ENCODE measurements at places on chromosomes 11 and 22.

GRCh38 chr11:8544807-8545206 lies 49.2 kb downstream of the STK33 start:
- no peak for DNase-seq

DNA sequence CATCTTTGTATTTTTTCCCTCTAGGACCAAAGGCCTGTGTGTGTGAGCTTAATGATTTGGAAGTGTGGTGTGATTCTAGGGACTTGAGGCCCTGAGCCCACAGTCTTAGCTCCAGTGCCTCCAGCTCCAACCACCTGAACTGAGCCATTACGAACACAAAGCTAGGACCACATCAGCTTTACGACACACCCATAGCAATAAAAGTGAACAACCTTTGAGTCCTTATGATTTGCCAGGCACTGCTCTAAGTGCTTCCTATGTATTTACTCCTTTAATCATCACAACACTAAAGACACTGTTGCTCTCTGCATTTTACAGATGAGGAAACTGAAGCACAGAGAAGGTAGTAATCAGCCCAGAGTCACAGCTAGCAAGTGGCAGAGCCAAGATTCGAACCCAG lies 126.4 kb downstream of the EHF start:
- no peak for DNase-seq

DNA sequence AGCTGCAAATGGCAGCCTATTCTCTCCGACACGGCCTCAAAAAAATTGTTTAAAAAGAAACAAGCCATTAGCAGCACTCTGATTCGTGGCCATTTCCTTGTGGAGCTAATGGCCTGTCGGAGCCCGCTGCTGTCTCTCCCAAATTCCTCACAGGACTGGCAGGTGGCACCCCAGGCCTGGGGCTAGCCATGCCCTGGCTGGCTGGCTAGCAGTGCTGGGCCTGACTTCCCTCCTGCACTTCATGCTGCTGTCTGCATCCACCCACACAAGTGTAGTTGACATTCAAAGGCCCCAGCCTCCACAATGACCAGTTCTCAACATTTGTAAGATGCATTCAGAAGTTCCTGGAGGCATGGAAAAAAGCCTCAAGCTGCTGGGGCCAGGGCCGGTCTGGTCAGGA lies 61.5 kb downstream of the SMCO4 start:
- DNase-seq = no peak

- DNase-seq = no peak
Measured at GRCh38 chr11:59814021-59814420, 3.4 kb upstream of the MRPL16 start.

DNA sequence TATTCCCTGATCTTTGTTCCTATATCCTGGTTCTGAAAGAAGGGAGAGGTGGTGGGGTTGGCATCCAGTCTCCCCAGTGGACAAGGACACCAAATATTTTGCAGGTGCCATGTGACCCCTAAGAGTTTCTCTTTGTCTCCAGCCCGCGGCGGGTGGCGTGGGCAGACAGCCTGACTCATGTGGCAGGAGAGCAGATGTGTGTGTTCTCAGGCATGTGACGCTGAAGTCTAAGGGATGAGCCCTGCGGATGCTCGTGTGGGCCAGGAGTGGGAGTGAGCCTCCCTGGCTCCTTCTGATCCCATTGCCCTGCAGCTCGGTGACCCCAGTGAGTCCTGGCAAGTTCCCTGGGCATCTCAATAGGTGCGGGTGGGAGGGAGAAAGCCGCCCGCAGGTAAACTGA lies 94.8 kb upstream of the TBCEL start:
- DNase-seq = no peak

DNA sequence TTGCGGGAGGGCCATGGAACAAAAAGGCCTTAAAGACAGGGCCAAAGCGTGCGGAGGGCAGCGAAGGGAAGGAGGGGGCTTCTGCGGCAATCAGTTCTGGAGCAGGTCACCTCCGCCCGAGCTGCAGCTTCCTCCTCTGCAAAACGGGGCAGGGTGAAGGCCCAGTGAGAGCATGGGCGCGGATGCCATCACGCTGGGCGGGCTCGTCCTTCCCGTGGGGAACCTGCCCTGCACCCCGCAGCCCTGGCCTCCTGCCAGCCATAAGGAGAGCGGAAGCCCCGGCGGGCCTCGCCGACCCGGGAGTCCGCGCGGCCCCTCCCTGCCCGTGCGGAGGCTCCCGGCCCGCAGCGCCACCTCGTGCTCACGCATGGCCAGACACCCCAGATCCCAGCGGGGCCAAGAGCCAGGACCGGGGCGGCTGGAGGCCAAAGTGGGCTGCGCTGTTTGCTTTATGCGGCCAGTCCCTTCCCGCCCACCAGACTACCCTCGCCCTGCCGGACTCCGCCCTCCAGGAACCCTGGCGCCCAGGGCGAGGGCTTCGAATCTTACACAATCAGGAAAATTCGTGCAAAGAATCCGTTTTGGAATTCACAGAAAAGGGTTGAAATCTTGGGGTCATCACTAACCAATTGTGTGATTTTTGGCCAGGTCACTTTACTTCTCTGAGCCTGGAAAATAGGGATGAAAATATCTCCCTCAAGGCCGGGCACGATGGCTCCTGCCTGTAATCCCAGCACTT lies 16.1 kb downstream of the TSKU start:
- DNase-seq = peak; percentile 45

- no peak for DNase-seq
Measured at GRCh38 chr11:115506954-115507675, 2.9 kb upstream of the CADM1 start.

DNA sequence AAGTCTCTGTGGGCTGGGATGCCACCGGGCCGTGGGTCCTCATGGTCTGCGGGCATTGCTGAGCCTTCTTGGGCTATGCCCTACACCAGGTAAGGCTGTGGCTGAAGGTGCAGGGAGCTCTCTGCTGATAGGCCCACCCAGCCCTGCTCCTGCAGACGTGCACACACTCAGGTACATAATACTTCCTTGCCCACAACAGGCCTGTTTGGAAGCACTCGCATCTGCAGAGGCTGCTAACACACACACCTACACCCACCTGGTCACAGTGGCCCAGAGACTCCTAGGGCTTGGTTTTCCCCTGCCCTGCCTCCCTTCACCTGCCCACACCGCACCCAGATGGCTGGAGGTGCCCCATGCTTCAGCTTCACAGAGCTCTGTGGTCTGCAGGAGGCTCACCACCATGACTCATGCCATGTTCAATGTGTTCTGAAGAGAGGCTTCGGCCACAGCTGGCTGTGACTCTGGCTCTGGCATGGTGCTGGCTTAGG lies 72.8 kb upstream of the KCNQ1OT1 start:
- DNase-seq = no peak

DNA sequence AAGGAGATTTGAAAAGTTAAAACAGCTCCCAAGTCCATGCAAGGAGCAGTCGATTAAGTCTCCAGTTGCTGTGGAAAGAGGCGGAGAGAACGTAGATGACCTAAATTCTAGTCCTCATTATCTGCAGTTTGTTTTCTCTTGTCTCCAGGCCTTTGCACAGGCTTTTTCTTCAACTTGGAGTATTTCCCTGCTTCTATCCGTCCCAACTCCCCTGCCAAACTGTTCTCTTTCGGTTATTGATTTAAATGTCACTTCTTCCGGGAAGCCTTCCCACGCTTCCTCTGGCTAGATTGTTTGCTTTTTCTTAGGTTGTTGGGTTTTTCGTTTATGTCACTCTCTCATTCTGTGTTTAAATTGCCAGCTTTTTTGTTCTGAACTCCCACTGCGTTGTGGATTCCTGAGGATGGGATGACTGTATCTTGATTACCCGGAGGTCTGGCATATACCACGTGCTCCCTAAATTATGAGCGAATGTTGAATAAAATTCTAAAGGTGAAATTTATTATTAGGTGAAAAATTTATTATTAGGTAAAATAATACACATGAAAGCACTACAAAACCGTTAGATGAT lies 463 bp downstream of the TMEM126B start:
- no peak for DNase-seq

DNA sequence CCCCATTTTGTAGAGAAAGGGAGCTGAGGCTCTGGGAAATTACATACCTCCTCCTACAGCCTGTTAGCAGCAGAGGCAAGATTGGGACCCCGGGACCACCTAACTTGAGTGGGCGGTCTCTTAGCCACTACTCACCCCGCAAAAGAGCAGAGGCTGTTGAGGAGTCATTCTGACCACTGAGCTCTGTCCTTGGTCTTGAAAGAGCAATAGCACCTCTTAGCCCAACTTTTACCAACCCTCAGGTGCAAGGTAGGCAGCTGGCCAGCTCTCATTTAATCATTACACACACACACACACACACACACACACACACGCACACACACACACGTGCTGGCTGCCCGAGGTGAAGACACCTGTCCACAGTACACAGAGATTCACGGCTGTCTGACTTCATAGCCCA lies 115.8 kb upstream of the ASPHD2 start:
- no peak for DNase-seq

- no peak for DNase-seq
Measured at GRCh38 chr22:28128827-28129226, 209.8 kb upstream of the PITPNB start.

DNA sequence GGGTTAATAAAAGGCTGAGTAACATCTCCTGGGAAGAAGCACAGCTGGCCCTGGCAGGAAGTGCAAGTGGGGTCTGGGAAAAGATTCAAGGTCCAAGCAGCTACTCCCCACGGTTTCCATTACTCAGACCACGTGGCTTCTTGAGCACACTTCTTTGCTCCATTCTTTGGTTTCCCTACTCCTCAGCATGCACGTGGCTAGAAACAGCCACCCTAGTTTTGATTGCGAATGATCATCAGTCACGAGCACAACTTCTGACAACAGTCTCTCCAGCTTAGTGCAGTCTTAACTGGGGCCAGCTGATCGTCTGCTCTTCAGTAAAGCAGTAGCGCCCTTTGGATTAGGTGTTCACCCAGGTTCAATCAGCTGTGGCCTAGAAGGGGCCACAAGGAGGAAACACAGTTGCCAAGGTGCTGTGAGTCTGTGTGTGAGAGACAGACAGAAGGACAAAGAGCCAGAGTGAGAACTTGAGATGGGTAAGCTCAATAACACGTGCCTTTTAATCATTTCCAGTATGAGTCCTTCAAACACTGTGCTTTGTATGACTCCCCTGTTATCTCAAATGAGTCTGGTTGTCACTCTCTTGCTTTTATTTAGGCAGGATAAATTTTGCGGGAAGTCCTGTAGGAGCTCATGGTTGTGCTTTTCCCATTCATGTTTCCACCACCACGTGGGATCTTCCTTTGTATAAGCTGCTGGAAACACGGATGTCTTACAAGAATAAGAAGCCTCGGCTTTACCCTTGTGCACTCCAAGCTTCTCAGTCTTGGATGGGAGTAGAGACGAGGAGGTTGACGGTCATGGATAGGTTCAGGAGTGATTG lies 901 bp upstream of the PARVA start:
- DNase-seq = no peak

GRCh38 chr11:9642894-9643293 lies 21.0 kb upstream of the SWAP70 start:
- DNase-seq = no peak

DNA sequence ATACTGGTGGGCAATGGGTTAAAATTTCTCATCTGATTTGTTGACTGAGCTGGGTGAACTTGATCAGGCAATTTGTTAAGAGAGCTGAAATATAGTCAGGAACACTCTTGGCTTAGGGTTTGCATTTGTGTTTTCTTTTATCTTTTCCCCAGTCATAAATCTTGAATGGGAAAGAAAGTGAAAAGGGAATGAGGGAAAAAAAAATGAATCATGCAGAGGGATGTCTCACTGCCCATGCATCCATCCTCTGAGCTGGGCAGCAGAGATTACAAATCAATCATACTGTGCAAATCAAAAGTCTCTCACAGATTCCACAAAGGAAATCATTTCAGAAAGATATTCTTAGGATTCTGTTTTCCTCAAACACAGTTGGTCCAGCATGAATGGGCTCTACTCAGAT lies 174.2 kb upstream of the MPPED2 start:
- DNase-seq = no peak

DNA sequence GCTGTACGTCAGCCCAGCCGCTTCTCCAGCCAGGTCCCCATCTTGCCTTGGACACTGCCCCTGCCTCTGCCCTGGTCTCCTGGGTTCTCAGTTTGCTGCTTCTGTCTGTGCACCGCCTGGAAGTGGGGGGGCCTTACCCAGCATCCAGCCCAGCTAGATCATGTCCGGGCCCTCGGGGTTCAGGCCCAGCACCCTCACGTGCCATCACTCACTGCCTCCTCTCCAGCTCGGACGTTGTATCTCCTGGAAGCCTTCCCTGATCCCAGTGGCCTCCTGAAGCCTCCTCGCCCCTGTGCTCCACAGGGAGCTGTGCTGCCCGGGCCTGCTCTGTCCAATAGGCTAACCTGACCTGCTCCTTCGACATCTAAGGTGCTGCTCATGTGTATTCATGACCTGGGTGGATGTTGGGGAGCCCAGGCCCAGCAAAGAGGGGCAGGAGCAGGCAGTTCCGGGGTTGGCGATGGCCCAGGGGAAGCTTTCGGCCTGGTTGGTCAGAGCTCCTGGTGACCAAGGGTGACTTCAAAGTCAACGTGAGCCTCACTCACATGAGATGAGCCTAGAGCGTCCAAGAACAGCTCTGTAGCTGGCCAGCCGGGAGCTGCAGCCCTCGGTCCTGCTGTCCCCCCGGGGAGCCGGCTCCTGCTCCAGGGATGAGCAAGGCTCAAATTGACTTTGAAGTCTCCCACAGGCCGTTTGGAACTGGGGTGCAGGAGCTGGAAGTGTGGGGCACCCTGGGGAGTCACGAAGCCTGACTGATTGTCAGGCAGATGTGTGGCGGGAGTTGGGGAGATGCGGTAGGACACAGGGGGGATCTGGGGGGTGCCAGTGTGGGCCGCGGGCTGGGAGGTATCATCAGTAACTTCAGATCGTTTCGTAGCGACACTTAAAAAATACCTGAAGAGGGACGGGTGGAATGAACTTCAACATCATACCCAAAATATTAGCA lies 5.2 kb upstream of the ASCL2 start:
- DNase-seq = no peak

DNA sequence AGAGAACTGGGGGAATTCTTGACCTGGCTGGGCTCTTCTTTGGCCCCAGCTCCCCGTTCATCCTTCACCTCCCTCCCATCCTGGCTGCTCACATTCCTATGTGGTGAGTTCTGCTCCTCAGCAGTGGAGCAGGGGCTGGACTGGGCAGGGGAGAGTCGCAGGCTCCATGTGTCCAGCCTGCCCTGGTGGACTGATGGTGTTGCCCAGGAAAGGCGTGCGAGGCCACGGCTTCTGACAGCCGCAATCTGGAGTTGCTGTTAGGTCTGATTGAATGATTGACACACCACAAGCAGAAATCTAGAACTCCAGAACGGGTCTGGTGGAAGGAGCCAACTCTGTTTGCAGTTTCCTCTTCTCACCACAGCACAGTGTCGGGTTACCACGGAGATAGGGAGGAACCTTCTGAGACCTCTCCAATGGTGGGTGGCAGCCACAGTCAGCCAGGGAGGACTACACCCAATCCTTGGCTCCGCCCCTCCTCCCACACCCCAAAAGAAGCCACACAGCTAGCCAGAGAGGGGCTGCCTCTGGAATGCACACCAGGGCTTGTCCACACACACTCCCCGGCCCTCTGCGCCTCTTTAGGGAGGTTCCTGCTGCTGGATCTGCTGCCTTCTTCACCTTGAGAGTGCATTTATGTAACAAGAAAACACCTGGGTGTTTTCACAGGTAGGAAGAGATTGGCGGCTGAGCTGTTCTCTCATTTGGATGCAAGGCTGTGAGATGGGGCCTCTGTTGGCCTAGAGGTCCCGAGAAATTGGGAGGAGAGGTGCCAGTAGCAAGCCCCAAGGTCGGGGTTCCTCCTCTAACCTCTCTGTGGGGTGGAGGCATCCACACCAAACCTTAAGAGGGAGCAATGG lies 56.4 kb upstream of the CD44 start:
- no peak for DNase-seq

GRCh38 chr22:47452184-47452583 lies 689.7 kb downstream of the TBC1D22A start:
- no peak for DNase-seq

GRCh38 chr11:4066910-4067309 lies 27.7 kb upstream of the RRM1 start:
- DNase-seq = no peak

GRCh38 chr11:62394825-62395538 lies 23.9 kb upstream of the SCGB1A1 start:
- peak; percentile 73 for DNase-seq

Data from NCI-H510A (cell line).